Mammary epithelial cell (primary cell): ENCODE measurements at places on chromosomes 13 and 19. TPM values are rescaled to one million over a fixed set of nuclear protein-coding genes. Genes with fewer than 3 reads are reported as not detected.

The KIR3DL2 gene
- total RNA-seq: not detected

GRCh38 chr13:48888613-48889012 lies 87.1 kb upstream of the FNDC3A start:
- DNase-seq: no peak

DNA sequence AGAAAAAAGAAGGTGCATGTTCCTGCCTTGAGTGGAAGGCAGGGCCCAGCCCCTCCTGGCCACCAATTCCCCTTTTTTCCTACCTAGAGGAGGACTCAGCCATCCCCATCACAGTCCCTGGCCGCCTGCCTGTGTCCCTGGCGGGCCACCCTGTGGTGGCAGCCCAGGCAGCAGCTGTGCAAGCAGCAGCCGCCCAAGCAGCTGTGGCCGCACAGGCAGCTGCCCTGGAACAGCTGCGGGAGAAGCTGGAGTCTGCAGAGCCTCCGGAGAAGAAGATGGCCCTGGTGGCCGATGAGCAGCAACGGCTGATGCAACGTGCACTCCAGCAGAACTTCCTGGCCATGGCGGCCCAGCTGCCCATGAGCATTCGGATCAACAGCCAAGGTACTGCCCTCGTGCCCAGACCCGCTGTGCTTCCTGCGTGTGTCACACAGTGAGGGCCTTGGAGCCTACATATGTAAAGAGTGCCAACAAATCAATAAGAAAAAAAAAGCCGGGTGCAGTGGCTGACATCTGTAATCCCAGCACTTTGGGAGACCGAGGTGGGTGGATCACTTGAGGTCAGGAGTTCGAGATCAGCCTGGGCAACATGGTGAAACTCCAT lies 17.6 kb upstream of the WDR18 start:
- no peak for DNase-seq

The PIH1D1 gene
- 61.2 TPM for total RNA-seq
